ENCODE measurements at places on chromosomes 2 and 18. TPM values are rescaled to one million over a fixed set of nuclear protein-coding genes. Genes with fewer than 3 reads are reported as not detected.
A peak's percentile ranks its signal among the peaks of the same experiment; 100 is the strongest.

GRCh38 chr18:32771871-32772580 is 797 bp downstream of the KLHL14 start:
- peak overlapping the region; percentile 85 for H3K27ac ChIP-seq
- DNase-seq: peak; percentile 53
- peaks cover 26% of the 10 kb centered on the region for H3K4me1 ChIP-seq
- no peaks in the 10 kb centered on the region for H3K36me3 ChIP-seq

- H3K4me3 ChIP-seq: no peak overlapping the region
- DNase-seq: no peak
- H3K27ac ChIP-seq: no peak overlapping the region
- H3K4me1 ChIP-seq: no peaks in the 10 kb centered on the region
- peaks cover 2% of the 10 kb centered on the region for H3K36me3 ChIP-seq
- peaks cover 3% of the 10 kb centered on the region for H3K27me3 ChIP-seq
These were observed 74.2 kb downstream of the CD8B2 start for GRCh38 chr2:106561356-106561755.

The DSC1 gene
- not detected for total RNA-seq

The ADGRF3 gene
- 2.0 TPM for total RNA-seq

The NIFK gene
- total RNA-seq: 45.0 TPM

The OTOS gene
- total RNA-seq: not detected

Measured in progenitor cell of endocrine pancreas (in vitro differentiated cells).